ENCODE measurements at places on chromosomes 1 and 21.

- DNase-seq, result no peak
Measured at GRCh38 chr1:14677292-14677971, 78.9 kb downstream of the KAZN start.

DNA sequence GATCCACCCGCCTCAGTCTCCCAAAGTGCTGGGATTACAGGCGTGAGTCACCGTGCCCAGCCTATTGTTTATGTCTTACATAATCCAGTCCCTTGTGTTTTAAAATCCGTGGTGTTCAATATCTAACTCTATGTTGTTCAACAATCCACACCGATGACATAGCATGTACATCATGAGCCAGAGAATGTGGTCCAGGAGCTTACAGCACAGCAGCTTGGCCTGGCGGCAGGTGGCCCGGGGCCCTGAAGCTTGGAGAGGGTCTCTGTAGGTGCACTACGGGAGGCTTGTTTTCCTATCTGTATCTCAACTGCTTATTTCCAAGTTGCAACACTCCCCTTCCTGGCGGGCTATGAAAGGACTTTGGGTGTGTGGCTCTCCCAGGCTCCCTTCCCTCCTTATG lies 138.4 kb downstream of the ADSS2 start:
- DNase-seq, result no peak

DNA sequence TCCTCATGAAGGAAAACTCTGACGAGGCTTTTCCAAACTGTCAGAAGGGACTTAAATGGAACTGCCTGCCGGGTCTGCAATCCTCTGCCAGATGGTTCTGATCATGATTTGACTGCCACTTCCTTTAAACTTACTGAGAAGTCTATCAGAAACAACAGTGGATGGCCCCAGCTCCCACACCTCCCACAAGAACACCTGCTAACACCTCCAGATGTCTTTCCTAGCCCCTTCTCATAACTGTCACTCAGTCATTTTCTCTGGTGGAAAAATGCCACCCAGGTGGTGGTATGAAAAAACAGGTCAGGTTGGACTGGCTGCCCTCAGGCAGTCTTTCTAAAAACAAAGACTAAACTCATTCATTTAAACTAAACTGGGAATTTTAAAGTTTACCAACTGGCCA lies 66.7 kb upstream of the ABCD3 start:
- DNase-seq, result no peak

DNA sequence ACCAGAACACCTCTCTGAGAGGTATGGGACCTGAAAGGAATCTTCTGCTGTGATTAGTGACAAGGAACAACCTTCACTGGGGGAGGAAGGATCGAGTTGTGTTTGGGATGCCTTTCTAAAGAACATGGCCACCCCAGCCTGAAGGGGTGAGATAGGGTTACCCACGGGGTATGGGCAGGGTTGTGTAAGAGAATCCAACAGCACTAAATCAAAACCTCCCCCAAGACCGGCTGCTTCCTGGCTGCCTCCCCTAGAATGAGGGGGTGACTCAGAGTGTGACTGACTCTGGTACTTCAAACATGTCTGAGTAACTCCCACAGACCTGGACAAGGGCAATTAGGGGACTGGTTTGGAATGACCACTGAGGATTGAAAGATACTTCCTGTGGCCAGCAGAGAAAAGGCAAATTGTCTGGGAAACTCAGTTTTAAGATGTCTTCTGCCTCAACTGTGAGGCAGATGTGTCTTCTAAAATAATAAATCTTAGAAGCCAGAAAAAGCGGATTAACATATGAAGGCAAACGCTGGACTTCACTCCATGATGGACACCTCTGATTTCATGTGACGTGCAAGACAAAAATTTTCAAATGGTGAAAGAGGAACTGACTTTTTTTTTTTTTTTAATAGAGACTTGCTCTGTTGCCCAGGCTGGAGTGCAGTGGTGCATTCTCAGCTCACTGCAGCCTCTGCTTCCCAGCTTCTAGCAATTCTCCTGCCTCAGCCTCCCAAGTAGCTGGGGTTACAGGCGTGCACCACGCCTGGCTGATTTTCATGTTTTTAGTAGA lies 6.7 kb upstream of the PTPN14 start:
- no peak for DNase-seq

DNA sequence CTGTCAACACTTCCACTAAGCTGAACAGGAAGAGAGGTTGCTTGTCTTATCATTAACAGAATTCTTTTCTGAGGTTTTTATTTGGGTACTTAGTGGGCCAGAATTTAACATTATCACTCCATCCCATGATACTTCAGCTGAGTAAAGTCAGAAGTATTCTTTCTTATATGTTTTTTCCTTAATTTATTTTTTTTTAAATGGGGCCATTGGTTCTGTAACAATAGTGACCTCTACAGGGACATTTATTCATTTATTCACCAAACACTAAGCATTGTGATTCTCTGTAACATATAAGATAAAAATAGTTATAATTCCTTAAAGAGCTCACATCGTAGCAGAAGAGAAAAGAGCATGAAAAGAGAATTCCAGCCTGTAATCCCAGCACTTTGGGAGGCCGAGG lies 9.8 kb downstream of the GREM2 start:
- DNase-seq, result no peak

DNA sequence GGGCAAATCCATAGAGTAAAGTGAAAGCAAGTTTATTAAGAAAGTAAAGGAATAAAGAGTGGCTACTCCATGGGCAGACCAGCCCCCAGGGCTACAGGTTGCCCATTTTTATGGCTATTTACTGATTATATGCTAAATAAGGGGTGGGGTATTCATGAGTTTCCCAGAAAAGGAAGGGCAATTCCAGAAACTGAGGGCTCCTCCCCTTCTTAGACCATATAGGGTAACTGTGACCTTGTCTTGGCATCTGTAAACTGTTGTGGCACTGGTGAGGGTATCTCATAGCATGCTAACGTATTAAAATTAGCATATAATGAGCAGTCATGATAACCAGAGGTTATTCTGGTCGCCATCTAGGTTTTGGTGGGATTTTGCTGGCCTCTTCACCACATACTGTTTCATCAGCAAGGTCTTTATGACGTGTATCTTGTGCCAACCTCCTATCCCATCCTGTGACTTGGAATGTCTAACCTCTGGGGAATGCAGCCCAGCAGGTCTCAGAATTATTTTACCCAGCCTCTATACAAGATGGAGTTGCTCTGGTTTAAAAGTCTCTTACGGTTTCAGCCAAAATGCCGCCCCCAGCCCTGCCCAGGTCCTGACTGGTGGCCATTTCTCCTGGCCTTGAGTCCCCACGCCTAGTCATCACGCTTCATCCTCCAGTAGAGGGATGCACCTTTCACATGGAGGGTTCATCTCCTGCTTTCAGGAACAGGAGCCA lies 982 bp upstream of the TRIM17 start:
- no peak for DNase-seq
